ENCODE measurements at places on chromosomes 16 and 17. TPM values are rescaled to one million over a fixed set of nuclear protein-coding genes. Genes with fewer than 3 reads are reported as not detected.

The ZPBP2 gene
- 0.81 TPM for total RNA-seq

The TAX1BP3 gene
- total RNA-seq = 12.3 TPM

The KRTAP9-6 gene
- not detected for total RNA-seq

The HID1 gene
- 7.3 TPM for total RNA-seq

The GLTPD2 gene
- not detected for total RNA-seq

GRCh38 chr17:78362671-78363070, 2.8 kb upstream of the SOCS3 start:
- no peak for DNase-seq

DNA sequence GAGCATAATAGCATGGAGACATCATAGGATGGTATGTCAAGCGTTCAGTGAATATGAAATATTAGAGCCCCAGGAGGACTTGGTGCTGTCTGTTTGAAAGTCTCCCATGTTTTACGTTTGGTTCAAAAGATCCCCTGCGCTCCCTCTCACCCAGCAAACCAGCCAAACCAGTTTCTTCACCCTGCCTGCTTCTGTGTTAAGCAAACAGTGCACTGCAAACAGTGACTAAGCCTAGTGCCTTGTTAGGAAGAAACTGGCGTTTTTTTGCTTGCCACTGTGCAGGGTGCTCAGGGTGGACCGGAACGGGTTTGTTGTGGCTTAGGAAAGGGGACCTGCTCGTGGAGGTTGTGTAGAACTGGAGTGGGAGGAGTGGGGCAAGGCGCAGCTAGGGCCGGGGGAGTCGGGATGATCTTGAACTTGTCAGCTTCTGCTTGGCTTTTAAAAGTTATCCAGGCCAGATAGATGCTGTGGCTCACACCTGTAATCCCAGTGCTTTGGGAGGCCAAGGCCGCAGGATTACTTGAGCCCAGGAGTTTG, 7.7 kb downstream of the CDH1 start:
- no peak for DNase-seq

DNA sequence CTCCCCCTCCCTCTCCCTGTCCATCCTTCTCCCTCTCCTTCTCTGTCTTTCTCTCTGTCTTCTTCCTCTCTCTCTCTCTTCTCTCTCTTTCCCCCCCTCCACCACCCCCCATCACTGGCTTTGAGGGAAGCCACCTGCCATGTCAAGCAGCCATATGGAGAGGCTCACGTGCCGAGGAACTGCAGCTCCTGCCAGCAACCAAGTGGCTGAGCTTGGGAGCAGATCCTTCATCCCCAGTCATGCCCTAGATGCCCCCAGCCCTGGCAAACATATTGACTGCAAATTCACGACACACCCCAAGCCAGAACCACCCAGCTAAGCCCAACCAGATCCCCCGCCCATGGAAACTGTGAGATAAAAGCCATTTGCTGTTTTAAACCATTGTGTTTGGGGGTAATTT, 40.9 kb upstream of the RBFOX3 start:
- DNase-seq = no peak

DNA sequence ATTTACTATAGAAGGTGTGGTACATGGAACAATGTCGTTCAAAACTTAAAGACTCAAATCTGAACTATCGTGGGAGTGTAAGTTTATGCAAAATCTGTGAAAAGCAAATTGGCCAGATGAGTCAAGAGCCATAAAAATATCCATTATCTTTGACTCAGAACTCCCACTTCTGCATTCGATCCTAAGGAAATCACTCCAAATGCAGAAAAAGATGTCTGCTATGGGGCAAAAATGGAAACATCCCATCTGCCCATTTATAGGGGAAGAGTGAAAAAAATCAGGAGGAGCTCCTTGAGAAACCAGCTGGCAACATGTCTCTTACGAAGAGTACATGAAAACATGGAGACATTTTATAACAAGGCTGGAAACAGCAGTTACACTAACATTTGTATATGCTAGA, 43.6 kb upstream of the CCDC182 start:
- DNase-seq = no peak

GRCh38 chr16:22948058-22948602, 134.2 kb downstream of the HS3ST2 start:
- DNase-seq = no peak

DNA sequence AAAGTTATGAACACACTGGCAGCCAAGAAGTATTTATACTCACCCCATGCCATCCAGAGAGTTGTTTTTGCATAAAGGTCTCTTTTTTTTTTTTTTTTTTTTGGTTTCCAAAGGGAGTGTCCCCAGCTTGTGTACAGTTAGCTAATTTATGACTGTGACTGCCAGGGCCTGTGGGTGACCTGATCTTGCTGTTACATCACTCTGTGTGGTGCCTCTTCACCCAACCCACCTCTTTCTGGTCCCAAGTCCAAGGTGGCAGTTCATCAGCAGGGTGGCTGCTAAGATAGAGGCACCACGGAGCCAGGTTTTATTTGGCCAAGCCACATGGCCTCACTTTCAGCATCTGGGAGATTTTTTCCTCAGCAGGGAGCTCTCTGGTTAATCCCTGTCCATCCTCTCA, at the start of gene NOS2:
Gene NOS2, minus strand, starts transcription at position 8 of the 400 bp plus-strand sequence. CDS start 1,720 bp downstream, outside the sequence.
- DNase-seq = no peak

- DNase-seq = peak; percentile 19
These were observed at the start of gene BEAN1 for GRCh38 chr16:66427036-66427860. Gene BEAN1 (plus strand): TSS chr16:66427295. CDS start chr16:66437677, 10,382 bp downstream.

DNA sequence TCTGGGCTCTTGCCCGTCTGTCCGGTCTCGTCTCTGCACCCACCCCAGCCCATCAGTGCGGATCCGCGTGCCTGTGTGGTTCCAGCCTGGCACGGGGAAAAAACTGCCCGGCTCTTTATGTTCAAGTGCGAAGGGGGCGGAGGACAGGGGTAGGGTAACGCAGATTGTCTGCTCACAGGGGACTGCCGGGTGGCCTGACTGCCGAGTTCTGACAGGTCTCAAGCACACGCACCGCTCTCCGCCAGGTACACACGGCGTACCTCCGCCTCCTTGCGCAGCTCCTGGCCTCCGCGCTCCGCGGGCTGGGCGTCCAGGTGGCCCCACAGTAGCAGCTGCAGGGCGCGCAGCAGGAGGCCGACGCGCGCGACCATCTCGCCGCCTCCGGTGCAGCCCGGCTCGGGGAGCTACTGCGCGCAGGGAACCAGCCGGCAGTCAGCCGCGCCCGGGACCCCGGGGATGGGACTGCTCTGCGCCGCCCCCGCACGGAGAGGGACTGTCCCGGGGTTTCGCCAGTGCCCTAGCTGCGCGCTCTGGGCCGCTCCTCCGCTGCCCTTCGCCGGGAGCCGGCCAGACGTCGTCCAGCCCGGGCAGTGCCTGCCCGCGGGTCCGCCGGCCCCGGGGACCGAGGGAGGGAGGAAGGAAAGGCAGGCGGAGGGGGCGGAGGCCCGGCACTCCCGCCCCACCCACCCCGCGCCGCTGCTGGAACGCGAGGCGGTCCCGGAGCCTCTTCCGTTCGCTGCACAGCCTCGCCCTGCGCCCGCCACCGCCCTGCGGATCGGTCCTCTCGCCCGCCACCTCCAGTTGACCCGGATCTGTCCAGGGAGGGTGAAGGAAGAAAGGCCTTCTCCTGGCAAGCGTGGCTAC, at the start of gene MMP28:
Gene MMP28, minus strand, starts transcription at position 635 of the 864 bp plus-strand sequence. Its CDS starts 264 bp downstream, at position 371.
- DNase-seq = peak; percentile 64

DNA sequence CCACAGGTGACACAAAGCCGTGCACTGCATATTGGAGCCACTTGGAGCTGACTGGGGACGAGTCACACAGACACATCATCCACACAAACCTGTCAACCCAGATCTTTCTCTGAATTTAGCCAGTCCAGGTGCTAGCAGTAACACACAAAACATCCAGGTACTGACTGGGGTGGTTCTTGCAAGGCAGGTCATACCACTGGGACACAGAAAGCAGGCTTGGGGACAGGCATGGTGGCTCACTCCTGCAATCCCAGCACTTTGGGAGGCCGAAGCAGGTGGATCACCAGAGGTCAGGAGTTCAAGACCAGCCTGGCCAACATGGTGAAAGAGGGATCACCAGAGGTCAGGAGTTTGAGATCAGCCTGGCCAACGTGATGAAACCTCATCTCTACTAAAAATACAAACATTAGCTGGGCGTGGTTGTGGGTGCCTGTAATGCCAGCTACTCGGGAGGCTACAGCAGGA, 14.9 kb downstream of the ENPP7 start:
- no peak for DNase-seq

- DNase-seq = no peak
These were observed 79.3 kb downstream of the PRKCB start for GRCh38 chr16:23914946-23915530.

DNA sequence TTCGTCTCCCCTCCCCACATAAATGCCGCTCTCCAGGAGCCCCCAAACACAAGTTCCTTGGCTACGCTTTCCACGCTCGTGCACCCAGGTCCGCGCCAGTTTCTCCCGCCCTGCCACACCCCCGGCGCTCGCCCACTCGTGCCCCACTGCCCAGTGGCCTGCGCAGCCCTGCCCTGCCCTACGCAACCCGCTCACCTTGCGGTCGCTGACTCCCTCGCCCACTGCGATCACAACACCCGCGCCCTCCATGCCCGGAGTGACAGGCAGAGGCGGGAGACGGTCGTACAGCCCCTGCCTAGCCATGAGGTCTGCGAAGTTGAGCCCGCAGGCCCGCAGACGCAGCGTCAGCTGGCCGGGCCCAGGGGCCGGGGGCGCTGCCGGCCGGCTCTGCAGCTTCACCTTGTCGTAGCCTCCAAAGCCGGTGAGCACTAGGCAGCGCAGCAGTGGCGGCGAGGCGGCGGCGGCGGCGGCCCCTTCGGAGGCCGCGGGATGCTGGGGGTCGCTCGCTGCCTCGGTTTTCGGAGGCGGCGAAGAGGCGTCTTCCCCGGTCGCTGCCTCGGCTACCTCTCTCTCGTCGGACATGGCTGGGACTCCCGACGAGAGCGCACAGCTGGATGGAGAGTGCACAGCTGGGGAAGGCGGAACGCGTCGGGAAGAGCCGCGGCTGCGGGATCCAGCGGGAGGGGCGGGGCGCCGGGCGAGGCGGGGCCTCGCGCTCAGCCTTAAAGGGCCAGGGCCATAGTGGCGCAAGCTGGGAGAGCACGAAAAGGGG, at the start of gene VAT1:
Gene VAT1, minus strand, starts transcription at position 645 of the 772 bp plus-strand sequence. Its CDS starts 63 bp downstream, at position 582.
- peak; percentile 73 for DNase-seq

GRCh38 chr17:39665642-39666224, 584 bp downstream of the TCAP start:
- no peak for DNase-seq

GRCh38 chr16:12017558-12017957, 41.0 kb downstream of the SNX29 start:
- DNase-seq = no peak

DNA sequence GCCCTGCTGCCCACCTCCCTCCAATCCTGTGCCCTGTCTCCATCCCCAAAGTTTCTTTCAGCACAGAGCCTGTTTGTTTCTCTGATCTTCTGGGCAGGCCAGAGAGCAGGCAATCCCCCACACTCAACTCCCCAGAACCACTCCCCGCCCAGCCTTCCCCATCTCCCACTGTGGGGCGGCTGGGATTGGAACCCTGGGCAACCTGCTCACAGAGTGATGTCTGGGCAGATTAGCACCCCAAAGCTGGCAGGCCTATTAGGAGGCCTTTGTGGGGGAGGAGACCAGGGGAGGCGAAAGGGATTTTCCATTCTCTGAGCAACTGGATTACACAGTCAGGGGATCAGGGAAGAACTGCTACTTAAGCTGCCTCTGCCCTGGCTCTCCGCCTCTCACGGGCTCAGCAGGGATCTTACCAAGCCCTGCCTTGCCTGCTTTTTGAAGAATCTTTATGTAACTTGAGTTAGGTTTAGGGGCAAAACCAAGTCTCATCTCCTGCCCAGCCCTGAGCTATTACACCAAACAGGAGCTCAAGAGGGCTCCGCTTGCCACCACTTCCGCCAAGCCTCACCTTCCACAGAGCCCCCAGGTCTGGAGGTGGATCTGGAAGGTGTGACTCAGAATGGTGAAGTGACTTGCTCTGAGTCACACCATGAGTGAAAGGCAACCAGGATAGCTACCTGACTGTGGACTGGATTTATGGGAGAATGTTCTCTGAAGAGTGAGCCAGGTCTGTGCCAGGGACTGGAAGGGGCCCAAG, 16.0 kb upstream of the LHX1 start:
- peak; percentile 82 for DNase-seq

Measured in activated T-cell treated with anti-CD3 and anti-CD28 coated beads, Interleukin-2, amount 50 U/mL, for 72 hours (primary cell).